Urinary bladder (tissue), 4 donors: ENCODE measurements at places on chromosomes 3 and 15. TPM values are rescaled to one million over a fixed set of nuclear protein-coding genes. Genes with fewer than 3 reads are reported as not detected.

Gene OR5H15
- polyA plus RNA-seq, result not detected

- no peak for DNase-seq
Measured at GRCh38 chr3:40387001-40387894, at the start of gene ENTPD3. ENTPD3 (plus strand) TSS chr3:40387184; CDS start chr3:40388058, 874 bp downstream.

Gene NUP210
- 1.8 TPM for polyA plus RNA-seq

Gene COPS2
- 59.1 TPM for polyA plus RNA-seq

DNA sequence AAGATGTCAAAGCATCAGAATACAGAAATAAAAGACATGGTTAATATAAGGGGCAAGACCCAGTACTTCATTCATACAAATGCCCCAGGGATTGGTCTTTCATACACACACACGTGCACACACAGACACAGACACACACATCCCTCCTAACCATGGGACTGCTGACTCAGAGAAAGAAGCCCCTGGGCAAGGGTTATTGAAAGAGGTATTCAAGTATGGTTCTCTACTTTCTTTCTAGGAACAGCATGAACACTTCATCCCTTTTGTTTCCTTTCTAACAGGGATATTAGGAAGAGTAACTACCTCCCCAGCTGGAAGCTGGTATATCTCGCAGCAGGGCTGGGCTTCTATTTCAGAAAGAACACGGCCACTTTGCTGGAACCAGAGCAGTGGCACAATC, 33.2 kb upstream of the ZFAND6 start:
- DNase-seq, result no peak

DNA sequence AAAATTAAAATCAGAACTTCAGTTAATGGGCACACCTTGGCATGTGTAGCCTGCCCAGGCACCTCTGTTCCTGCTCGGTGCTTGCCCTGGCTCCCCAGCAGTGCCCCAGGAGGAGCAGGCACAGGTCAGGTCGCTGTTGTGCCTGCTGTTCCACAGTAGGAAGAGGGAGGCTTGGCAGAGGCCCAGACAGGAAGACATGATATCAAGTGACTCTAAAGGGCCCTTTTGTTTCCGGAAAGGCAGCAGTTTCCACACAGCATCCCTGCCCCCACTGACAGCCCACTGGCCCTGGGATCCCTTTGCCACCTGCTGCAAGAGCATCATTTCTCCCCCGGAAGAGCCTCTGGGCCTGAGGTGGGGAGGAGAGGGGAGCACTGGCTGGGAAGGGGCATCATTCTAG, 40.5 kb upstream of the HES1 start:
- no peak for DNase-seq

GRCh38 chr3:154818676-154819255, 261.4 kb upstream of the MME start:
- no peak for DNase-seq

Gene HHATL
- 0.08 TPM for polyA plus RNA-seq

- no peak for DNase-seq
Measured at GRCh38 chr3:21752749-21753347, 1.8 kb upstream of the ZNF385D start.

GRCh38 chr15:76024021-76024768, 12.0 kb upstream of the NRG4 start:
- DNase-seq, result no peak

Gene RSL24D1
- 76.8 TPM for polyA plus RNA-seq

DNA sequence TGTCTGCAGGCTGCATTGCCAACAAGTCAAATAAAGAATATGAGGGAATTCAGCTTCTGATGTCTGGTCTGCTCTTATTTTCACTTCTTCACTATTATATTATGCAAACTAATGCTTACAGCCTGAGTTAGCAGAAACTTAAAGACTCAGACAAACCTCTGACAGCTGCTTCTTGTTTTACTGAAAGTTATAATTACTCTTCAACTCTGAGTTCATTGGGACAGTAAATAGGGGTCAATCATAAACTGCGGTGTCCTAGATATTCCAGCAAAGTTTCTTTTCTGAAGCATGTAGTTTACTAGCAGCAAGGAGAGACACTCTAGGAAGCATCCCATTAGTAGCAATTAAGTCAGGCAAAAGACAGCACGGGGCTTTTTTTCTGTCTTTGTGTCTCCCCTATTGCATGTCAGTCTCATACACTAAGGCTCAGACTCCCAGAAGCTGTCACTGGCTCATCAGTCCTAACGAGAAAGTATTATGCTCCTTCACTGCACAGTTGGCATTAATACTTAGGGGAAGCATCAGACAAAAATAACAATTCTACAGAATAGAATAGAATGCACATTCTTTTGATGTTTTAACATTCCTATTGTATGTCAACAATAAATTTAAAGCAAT, 1060.8 kb downstream of the ROBO1 start:
- no peak for DNase-seq

Gene ARRDC4
- polyA plus RNA-seq, result 30.5 TPM

Gene XCR1
- polyA plus RNA-seq, result 0.77 TPM

DNA sequence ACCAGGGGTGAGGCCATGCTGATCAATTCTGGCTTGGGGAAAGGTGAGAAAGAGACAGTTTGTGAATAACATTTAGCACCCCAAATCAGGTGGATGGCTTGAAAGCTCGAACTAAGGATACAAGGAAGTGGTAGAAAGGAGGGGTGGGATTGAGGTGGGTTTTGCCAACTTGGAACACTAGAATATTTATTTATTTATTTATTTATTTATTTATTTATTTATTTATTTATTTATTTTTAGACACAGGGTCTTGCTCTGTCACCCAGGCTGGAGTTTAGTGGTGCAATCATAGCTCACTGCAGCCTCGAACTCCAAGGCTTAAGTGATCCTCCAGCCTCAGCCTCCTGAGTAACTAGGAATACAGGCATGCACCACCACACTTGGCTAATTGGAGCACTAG, 31.0 kb upstream of the THSD4 start:
- no peak for DNase-seq

Gene INSYN1
- polyA plus RNA-seq, result 12.2 TPM

DNA sequence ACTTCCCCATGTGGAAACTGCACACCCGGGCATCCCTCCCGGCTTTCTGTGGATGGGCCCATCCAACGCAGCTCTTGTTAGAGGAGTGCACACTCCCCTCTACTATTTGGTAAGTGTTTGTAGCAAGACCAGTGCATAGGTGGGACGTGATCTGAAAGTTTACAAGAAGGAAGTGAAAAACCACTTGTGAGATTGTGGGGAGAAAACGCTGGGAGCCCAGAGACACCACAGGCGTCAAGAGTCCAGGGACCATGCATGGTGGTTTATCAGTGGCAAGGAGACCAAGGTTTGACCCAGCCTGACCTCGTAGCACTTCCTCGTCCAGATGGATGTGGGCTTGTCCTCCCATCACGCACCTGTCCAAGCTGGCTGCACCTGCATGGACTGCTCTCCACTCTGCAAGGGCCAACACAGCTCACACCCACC, 51.6 kb downstream of the ATP10A start:
- DNase-seq, result no peak

GRCh38 chr3:42176242-42177034, 85.3 kb downstream of the TRAK1 start:
- no peak for DNase-seq

Gene SLC28A2
- polyA plus RNA-seq, result not detected

GRCh38 chr3:186209810-186210752, 101.2 kb upstream of the ETV5 start:
- DNase-seq, result no peak

Gene SCAANT1
- not detected for polyA plus RNA-seq

- no peak for DNase-seq
Measured at GRCh38 chr3:23797491-23797890, 8.3 kb upstream of the UBE2E1 start.

DNA sequence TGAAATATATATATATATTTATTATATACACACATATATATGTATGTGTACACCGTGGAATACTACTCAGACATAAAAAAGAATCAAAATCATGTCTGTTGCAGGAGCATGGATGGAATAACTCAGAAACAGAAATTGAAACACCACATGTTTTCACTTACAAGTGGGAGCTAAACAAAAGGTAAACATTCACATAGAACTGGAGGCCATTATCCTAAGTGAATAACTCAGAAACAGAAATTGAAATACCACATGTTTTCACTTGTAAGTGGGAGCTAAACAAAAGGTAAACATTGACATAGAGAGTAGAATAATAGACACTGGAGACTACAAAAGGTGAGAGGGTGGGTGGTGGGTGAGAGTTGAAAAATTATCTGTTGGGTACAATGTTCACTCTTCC, 171.5 kb upstream of the GOLIM4 start:
- no peak for DNase-seq

GRCh38 chr3:53708001-53708621, 138.1 kb downstream of the CHDH start:
- no peak for DNase-seq

- no peak for DNase-seq
Measured at GRCh38 chr3:14920536-14920935, 26.8 kb upstream of the NR2C2 start.

- no peak for DNase-seq
Measured at GRCh38 chr15:71180986-71181853, 65.9 kb downstream of the THSD4 start.

DNA sequence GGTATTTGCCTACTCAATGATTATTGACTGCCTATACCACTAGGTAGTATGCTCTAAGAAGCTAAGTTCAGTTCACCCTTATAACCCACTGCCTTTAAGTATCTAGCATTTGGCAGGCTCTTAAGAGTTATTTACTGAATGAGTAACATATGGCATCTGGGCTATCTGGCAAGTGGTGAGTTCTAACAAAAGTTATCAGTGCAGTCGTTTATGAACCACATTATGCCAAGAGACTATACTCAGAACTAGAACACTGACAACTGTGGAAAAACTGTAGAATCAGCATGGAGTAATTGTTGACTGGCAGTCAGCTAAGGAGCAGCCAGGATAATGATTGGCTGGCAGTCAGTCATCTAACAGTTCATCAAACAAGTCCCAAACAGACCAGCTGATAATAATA, 25.8 kb downstream of the RAF1 start:
- DNase-seq, result no peak

Gene GSK3B
- 14.6 TPM for polyA plus RNA-seq
